Stomach (tissue), 19 donors: ENCODE measurements at places on chromosomes 1 and 21. TPM values are rescaled to one million over a fixed set of nuclear protein-coding genes. Genes with fewer than 3 reads are reported as not detected.

Gene UMODL1
- total RNA-seq = not detected

Gene ANKRD35
- total RNA-seq = not detected

Gene ASCL5
- total RNA-seq = not detected

Gene CFAP107
- not detected for total RNA-seq

Gene KLF17
- not detected for total RNA-seq

Gene FNBP1L
- 74.0 TPM for total RNA-seq

Gene CEP104
- 30.7 TPM for total RNA-seq

Gene ATG4C
- total RNA-seq = 42.4 TPM

Gene TTLL7
- 25.5 TPM for total RNA-seq

Gene TSNAX
- total RNA-seq = 27.8 TPM

Gene FHL3
- total RNA-seq = 0.58 TPM

Gene MNDA
- 5.8 TPM for total RNA-seq

Gene CFAP126
- total RNA-seq = not detected

Gene DPT
- 58.8 TPM for total RNA-seq

Gene OR14K1
- total RNA-seq = not detected

Gene IFI44L
- 9.7 TPM for total RNA-seq

Gene DMBX1
- not detected for total RNA-seq

Gene MPZL1
- total RNA-seq = 31.3 TPM

Gene RUNX3
- not detected for total RNA-seq

Gene RNF186
- not detected for total RNA-seq

Gene EFNA1
- total RNA-seq = 37.1 TPM

Gene ARHGEF2
- total RNA-seq = 34.8 TPM

Gene RHCE
- total RNA-seq = not detected

Gene CAMTA1
- 42.8 TPM for total RNA-seq

Gene AK2
- 71.0 TPM for total RNA-seq

Gene GJC2
- total RNA-seq = 1.3 TPM

Gene ADAMTS4
- 1.8 TPM for total RNA-seq

Gene NUP210L
- not detected for total RNA-seq

Gene CFHR1
- not detected for total RNA-seq

Gene DCDC2B
- total RNA-seq = not detected

Gene BCAR3
- total RNA-seq = 20.6 TPM

Gene CD48
- total RNA-seq = 9.2 TPM

Gene SPRR2E
- total RNA-seq = not detected

Gene BSND
- total RNA-seq = not detected

Gene SH2D1B
- total RNA-seq = not detected

Gene ITPKB
- total RNA-seq = 38.8 TPM

Gene SPRR2G
- total RNA-seq = not detected
